ENCODE measurements at places on chromosomes 1 and 21.

GRCh38 chr1:98388441-98388840 lies 273.1 kb upstream of the SNX7 start:
- no peak overlapping the region for H3K4me3 ChIP-seq
- no peaks in the 10 kb centered on the region for H3K36me3 ChIP-seq
- H3K27me3 ChIP-seq = no peaks in the 10 kb centered on the region
- no peak overlapping the region for H3K27ac ChIP-seq
- H3K4me1 ChIP-seq = no peaks in the 10 kb centered on the region

DNA sequence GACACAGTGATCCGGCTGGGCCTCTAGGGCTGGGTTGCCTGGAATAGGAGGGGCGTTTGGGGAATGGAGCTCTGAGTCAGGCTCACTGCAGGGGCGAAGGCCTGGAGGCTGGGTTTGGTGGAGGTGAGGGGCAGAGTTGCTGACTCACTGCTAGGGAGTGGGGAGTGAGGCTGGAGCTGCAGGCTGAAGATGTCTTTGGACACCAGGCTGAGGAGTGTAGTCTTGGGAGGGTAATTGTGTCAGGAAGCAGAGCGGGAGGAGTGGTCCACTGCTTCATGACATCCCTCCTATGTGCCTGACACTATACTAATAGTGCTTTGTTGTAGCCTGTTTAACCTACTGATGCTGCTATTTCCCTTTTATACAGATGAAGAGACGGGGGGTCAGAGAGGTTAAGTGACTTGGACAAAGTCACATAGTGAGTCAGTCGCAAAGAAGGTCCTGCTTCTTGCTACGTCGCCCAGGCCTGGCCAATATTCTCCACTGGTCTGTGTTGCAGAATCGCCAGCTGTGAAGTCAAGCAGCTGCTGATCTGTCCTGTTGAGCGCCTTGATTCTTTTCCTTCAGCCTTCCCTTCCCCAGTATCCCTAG lies 13.6 kb downstream of the ACTL8 start:
- DNase-seq = no peak
- no peak overlapping the region for H3K4me3 ChIP-seq
- H3K4me1 ChIP-seq = no peaks in the 10 kb centered on the region
- H3K27me3 ChIP-seq = no peaks in the 10 kb centered on the region
- H3K27ac ChIP-seq = no peak overlapping the region

GRCh38 chr1:207815913-207816291 lies 64.0 kb downstream of the CD46 start:
- no peaks in the 10 kb centered on the region for H3K4me1 ChIP-seq
- H3K4me3 ChIP-seq = no peak overlapping the region
- no peaks in the 10 kb centered on the region for H3K36me3 ChIP-seq

DNA sequence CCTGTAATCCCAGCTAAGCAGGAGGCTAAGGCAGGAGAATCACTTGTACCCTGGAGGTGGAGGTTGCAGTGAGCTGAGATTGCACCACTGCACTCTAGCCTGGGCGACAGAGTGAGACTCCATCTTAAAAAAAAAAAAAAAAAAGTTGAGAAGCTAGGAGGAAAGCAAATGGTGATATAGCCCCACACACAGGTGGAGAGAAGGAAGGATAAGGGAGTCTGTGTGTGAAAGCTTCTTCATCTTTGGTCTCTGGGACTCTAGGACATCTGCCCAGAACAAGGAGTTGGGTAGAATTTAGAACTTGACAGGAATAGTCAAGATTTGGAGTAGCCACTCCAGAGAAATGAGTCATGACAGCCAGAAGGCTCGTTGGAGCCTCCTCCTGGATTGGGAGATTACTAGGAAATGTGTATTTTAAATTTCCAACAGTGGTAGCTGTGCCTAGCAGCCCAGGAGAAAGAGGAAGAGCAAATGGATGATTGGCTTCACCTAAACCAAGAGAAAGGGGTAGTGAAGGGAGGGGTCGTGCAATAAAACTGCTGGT lies 19.9 kb downstream of the NPL start:
- H3K4me3 ChIP-seq = no peak overlapping the region
- no peaks in the 10 kb centered on the region for H3K36me3 ChIP-seq

DNA sequence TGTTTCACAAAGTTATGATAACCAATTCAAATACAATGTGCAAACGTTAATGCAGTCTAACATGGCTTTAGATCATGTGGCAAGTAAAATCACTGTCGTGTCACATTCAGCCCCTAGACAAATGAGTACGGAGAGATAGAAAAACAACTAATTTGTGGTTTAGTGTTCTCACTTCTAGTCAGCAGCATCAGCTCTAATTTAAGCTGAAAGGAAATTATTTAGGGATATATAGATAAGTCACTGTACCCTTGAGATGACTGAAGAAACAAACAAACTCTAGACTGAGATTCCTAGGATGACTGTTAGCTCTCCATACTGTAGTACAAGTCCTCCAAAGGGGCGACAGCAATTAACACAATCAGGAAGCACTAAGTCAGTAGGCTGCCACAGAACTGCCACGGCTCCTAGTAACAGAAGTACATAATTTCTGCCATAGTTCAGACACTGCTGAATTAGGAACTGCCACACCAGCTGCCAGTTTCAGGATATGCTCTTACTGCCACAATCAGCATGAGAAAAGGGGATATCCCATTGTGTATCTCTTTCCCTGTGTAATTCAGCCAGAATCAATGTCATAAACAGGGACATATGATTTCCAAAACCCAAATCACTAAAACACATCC lies 150.4 kb upstream of the NEGR1 start:
- no peaks in the 10 kb centered on the region for H3K4me1 ChIP-seq
- no peak overlapping the region for H3K4me3 ChIP-seq

GRCh38 chr1:157438146-157438545 lies 114.2 kb downstream of the FCRL5 start:
- no peak overlapping the region for H3K27ac ChIP-seq
- H3K4me1 ChIP-seq = peaks cover 40% of the 10 kb centered on the region
- no peaks in the 10 kb centered on the region for H3K36me3 ChIP-seq

GRCh38 chr21:33127868-33128242 lies 57.9 kb downstream of the OLIG1 start:
- no peak for DNase-seq
- H3K36me3 ChIP-seq = no peaks in the 10 kb centered on the region
- no peak overlapping the region for H3K4me3 ChIP-seq
- peaks cover 10% of the 10 kb centered on the region for H3K4me1 ChIP-seq
- no peak overlapping the region for H3K27ac ChIP-seq

DNA sequence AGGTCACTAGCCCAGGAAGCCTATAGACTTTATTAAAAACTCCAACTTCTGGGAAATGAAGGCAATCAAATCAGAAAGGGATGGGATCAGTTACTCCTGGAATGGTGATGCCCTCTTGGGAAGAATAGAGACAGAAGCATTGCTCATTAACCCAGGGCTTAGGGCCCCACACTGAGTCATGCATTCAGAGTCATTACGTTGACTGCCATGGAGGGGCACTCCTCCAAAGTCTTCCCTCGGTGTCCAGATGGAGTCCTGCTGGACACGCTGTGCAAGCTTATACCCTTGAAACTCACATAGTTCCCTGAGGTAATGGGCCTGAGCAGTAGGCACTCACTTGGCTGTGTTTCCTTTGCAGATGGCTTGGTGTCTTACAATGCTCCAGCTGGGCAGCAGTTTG lies 35.2 kb upstream of the HSD17B7 start:
- no peak overlapping the region for H3K27ac ChIP-seq
- H3K4me1 ChIP-seq = no peaks in the 10 kb centered on the region
- H3K4me3 ChIP-seq = no peak overlapping the region
- H3K27me3 ChIP-seq = peaks cover 1% of the 10 kb centered on the region
- DNase-seq = no peak

DNA sequence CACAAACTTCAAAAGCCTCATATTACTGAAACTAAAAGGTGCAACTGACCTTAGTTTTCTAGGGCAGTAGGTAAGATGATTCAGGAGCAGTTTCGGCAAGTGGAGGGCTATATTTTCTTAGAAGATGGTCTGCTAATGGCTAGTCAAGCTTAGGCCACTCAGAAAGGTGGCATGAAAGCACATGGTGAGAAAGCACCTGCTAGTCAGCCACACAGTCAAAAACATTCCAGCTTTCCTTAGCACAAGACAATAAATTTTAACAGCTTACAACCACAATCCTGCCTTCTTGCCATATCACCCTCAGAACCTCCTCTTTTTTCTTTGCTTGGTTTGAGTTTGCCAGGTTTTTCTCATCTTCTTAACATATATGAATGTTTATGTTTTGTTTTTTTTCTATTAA lies 81.1 kb upstream of the SLFNL1 start:
- DNase-seq = no peak
- H3K4me1 ChIP-seq = no peaks in the 10 kb centered on the region
- H3K27me3 ChIP-seq = no peaks in the 10 kb centered on the region
- H3K27ac ChIP-seq = no peak overlapping the region
- H3K36me3 ChIP-seq = no peaks in the 10 kb centered on the region
- no peak overlapping the region for H3K4me3 ChIP-seq

GRCh38 chr1:208757846-208758245 lies 513.7 kb upstream of the PLXNA2 start:
- no peaks in the 10 kb centered on the region for H3K4me1 ChIP-seq
- no peaks in the 10 kb centered on the region for H3K36me3 ChIP-seq
- no peaks in the 10 kb centered on the region for H3K27me3 ChIP-seq
- DNase-seq = no peak
- H3K4me3 ChIP-seq = no peak overlapping the region
- H3K27ac ChIP-seq = no peak overlapping the region

GRCh38 chr1:100279358-100279923 lies 13.4 kb downstream of the RTCA start:
- H3K4me1 ChIP-seq = no peaks in the 10 kb centered on the region
- no peaks in the 10 kb centered on the region for H3K36me3 ChIP-seq
- H3K27ac ChIP-seq = no peak overlapping the region
- H3K4me3 ChIP-seq = no peak overlapping the region
- H3K27me3 ChIP-seq = no peaks in the 10 kb centered on the region

- H3K36me3 ChIP-seq = no peaks in the 10 kb centered on the region
- H3K4me1 ChIP-seq = peaks cover 15% of the 10 kb centered on the region
- no peaks in the 10 kb centered on the region for H3K27me3 ChIP-seq
- no peak for DNase-seq
- no peak overlapping the region for H3K27ac ChIP-seq
- no peak overlapping the region for H3K4me3 ChIP-seq
Measured at GRCh38 chr21:39849014-39849655, 18.1 kb upstream of the PCP4 start.

DNA sequence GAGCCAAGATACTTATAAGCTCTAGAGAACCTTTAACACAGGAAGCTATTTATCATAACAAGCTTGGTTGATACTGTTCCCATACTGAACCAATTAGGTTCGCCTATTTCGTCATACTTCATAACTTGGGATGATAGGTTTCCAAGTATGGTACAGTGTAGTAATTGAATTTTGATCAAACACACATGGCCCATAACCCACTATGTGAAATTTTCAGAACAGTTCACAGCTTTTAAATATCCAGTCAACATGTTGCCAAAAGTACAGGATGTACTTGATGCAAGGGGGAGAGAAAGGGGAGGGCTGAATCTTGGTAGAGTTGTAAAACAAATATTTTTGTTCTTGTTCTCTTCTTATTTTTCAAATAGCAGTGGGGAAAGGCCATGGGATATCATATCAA lies 86.6 kb downstream of the TM2D1 start:
- H3K27ac ChIP-seq = no peak overlapping the region
- H3K4me1 ChIP-seq = no peaks in the 10 kb centered on the region
- H3K27me3 ChIP-seq = no peaks in the 10 kb centered on the region
- H3K4me3 ChIP-seq = no peak overlapping the region
- no peak for DNase-seq

- H3K4me3 ChIP-seq = no peak overlapping the region
- DNase-seq = no peak
- H3K27me3 ChIP-seq = no peaks in the 10 kb centered on the region
- no peak overlapping the region for H3K27ac ChIP-seq
- no peaks in the 10 kb centered on the region for H3K36me3 ChIP-seq
Measured at GRCh38 chr1:23865543-23865930, 2.6 kb downstream of the FUCA1 start.
